ENCODE measurements at places on chromosomes 11 and 22.

DNA sequence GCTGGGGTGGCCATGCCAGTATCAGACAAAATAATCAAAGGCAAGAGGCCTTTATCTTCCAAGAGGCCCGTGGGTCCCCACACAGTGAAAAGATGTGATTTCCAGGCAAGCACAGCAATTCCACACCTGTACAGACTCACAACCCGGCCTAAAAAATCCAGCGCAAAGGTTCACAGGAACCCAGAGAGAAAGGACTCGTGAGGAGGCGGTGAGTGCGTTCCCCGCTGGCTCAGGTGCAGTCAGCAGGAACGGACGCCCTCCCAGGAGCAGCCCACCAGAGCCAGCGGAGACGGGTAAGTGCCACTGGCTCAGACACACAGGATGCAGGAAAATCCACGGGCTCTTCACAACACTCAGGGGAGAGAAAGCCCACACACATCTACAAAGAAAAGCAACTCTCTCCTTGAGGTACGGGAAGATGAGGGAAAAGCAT, 4.4 kb downstream of the TOLLIP start:
- no peak for DNase-seq

DNA sequence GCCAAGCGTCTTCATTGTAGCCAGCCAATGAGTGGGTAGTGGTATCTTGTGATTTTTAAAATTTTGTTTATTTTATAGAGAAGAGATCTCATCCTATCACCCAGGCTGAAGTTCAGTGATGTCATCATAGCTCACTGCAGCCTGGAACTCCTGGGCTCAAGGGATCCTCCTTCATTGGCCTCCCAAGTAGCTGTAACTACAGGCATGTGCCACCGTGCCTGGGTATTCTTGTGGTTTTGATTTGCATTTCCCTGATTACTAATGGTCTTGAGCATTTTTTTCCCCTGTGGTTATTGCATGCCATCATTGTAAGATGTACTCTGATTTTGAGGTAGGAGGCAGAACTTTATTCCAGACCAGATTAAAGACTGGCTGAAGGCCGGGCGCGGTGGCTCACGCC, 2.4 kb upstream of the DENND6B start:
- DNase-seq: peak; percentile 54

DNA sequence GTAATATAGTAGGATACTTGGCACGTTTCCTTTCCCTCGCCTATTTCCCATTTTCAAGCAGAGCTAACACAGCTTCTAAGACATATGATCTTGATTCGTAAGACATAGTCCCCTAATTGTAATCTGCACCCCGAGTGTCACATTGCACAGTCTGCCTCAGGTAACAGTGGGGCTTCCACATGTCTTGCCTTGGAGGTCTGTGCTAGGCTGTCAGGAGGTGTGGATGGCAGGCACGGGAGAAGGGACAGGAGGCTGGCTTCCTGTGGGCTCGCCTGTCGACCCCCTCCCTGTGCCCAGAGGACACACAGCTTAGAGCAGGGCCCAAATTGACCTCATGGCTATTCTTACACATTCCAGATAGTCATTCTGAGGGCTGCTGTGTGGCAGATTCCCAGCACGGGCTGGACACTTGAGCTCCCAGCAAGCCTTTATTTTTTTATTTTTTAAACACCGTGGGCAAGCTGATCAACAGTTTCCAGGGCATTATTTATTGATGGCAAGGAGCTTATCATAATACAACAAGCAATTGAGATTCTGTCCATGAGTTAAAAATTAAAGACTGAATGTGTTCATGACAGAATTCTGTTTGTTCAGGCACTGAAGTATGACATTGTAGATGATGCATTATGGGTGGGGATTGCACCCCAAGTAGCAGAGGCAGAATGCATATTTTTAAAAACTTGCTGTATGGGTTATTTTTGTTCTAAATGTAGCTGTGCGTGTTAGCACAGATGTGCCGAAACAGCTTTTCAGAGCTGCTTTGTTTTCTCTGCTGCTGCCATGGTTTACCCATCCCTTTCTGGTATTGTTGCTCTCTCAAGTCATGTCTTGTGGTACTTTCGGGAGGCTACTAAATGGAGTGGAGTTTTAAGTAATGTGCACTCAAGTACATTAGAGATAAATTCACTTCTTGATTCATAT, 113.0 kb downstream of the ATXN10 start:
- no peak for DNase-seq

DNA sequence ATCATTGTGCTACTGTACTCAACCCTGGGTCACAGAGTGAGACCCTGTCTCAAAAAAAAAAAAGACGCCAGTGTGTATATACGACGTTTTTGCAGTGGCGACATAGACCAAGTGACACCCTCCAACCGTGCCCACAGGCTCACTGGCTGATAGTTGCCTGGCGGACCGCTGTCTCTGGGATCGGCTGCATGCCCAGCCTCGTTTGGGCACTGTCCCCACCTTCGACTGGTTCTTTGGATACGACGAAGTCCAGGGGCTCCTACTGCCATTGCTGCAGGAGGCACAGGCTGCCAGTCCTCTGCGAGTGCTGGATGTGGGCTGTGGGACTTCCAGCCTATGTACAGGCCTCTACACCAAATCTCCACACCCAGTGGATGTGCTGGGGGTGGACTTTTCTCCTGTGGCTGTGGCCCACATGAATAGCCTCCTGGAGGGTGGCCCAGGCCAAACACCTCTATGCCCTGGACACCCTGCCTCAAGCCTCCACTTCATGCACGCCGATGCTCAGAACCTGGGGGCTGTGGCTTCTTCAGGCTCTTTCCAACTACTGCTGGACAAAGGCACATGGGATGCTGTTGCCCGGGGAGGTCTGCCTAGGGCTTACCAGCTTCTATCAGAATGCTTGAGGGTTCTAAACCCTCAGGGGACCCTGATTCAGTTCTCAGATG, 1.3 kb downstream of the CSKMT start:
- no peak for DNase-seq

DNA sequence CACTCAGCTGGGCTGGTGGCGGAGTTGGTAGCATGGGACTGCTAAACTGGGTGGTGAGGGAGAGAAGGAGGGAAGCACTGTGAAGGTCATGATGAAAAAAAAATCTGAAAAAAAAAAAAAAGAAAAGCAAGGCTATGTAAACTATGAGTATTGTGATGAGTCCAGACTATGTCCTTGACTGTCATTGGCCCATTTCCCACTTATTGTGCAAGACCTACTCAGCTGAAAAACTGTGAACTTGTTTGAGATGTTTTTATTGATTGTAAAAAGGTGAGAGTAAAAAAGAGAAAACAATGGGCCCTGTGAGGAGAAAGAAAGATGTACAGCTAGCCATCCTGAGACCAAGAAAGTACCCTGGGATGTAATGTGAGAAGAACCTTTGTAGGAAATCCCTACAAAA, 798.4 kb upstream of the TENM4 start:
- DNase-seq: no peak

GRCh38 chr11:63999349-64000025, 13.2 kb downstream of the OTUB1 start:
- no peak for DNase-seq

- DNase-seq: no peak
These were observed 737.2 kb downstream of the LRRC4C start for GRCh38 chr11:40722179-40722795.

DNA sequence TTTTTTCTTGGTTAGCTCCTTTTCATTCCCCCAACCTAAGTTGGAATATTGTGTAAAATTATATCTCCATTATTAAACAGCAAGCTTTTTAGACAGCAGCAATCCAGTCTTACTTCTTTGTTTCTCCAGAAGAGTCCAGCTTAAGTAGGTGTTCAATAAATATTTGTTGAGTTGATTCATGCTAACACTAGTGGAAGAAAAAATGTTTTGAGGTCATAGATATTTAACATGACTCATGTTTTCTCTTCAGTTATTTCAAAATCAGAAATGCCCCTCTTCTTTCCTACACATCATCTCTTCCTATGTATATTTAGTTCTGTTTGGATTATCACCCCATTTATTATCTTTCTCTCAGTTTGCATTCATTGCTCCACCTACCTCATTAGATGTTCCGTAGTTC, 20.3 kb downstream of the CCDC83 start:
- peak; percentile 12 for DNase-seq

DNA sequence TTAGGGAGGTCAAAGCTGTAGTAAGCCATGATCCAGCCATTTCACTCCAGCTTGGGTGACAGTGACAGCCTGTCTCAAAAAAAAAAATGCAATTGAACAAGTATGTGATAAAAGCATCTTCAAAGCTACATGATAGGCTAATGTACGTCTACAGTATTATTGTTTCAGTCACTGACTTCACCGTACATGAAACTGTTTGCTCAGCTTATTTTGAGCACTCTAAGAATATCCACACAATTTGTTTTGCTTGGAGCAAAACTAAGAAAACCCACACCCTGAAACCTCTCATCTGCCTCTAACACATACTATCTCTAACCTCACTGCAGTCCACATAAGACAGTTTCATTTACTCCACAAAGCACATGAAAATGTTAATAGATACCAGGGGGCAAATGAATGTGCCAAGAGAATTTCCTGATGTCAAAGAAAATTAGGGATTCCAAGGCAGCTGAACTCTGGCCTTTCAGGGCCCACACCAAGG, 60.7 kb downstream of the KCNA4 start:
- no peak for DNase-seq

- DNase-seq: no peak
These were observed 32.1 kb upstream of the IGSF9B start for GRCh38 chr11:133988686-133989410.

DNA sequence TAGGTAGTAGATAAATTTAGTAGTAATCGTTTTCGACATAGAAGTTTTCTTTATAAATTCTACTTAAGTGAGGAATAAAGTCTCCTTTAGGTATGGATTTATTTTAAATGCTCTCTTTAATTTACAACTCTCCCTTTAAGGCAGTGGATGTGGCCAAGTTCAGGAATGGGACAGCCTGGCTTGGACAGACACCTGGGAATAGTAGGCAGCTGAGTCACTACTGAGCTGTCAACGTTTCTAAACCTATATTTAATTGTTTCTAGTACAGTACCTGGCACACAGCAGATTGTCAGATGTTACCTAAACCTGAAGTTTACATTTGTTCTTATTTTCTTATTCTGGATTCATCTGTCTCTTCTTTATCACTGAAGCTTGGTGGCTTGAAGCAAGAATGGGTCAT, 85.1 kb downstream of the DEPDC5 start:
- DNase-seq: no peak

DNA sequence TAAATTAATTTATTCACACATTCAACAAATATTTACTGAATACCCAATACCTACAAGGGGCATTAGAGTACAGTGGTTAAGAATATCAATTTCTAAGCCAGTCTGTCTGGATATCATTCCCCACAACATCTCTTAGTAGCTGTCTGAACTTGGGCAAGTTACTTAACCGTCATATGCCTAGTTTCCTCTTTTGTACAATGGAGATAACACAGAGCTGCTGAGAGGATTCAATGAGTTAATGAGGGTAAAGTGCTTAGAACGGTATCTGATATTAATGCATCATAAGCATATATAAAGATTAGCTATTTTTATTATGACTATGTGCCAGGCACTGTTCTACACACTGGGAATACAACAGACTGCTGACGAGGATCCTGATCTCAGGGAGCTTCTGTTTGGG, 116.4 kb downstream of the APOL5 start:
- DNase-seq: no peak

GRCh38 chr11:120128392-120129119, 9.4 kb downstream of the TRIM29 start:
- no peak for DNase-seq

DNA sequence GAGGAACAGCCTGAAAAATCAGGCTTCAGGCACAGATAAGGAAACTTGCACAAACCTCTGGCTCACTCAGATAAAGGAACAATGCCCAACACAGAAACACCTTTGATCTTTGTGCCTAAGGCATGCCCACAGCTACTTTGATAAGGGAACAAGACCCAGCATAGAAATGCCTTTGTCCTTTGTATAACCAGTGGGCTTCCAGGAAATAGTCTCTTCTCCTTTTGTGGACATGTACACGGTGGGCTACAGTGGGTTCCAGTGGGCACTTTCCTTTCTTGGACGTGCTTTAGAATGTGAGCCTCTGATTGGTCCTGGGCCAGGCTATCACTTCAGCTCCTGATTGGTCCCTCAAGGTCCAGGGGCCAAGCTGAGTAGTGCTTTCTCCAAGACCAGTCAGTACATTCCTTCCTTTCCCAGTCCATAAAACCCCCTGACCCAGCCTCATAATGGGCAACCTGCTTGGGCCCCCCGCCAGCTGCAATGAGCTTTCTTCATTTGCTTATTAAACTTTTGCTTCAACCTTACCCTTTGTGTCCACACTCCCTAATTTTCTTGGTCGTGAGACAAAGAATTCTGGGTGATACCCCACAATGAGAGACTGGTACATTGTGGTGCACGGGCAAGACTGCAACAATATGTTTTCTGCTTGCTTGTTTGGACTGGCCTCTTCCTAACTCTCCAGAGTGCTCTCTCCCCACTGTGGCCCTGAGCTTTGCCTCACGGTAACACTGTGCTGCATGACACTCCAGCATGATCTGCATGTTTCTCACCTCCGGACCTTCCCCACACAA, 1.7 kb upstream of the CABIN1 start:
- DNase-seq: no peak

DNA sequence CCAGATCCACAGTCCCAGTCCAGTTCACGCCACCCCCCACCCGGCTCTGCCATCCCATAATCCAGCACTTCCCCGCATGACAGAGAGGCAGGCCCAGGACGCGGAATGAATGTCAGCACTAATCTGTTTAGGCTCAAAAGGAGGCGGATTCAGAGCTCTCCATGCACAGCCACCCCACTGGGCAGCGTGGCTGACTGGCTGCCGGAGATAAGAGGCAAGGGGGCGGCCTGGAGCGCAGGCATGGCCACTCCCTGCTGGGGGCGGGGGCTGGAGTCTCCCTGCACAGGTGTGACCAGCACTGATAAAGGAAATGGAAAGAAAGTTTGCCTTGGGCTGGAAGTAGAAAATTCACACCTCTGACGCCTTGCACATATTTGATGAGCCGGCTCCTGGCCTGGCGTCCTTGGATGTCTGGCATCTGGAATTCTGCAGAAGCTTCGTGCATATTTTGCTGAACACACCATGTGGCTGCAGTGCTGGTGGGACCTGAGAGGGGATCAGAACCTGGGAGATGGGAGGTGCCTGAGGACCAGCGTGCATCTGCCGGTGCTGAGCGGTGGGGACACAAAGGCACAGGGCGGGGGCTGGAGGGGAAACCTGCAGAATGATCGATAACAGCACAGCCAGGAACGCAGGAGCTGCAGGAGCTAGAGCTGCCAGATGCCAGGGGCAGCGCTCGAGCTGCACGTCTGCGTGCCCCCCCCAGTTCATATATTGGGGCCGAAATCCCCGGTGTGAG, 344.4 kb downstream of the CTTN start:
- DNase-seq: no peak

GRCh38 chr11:35461917-35462538, 42.7 kb upstream of the SLC1A2 start:
- no peak for DNase-seq

- no peak for DNase-seq
These were observed 24.9 kb downstream of the DHCR7 start for GRCh38 chr11:71423181-71423790.

- DNase-seq: peak; percentile 54
These were observed 653 bp downstream of the NAGA start for GRCh38 chr22:42069801-42070516.

- no peak for DNase-seq
These were observed 75.6 kb upstream of the GRAMD1B start for GRCh38 chr11:123354371-123354975.

GRCh38 chr22:44574057-44574639, 76.1 kb upstream of the RTL6 start:
- DNase-seq: peak; percentile 55

Measured in RKO (cell line).